ENCODE measurements at places on chromosomes 2 and 18. TPM values are rescaled to one million over a fixed set of nuclear protein-coding genes. Genes with fewer than 3 reads are reported as not detected.

The ACMSD gene
- total RNA-seq, result not detected

The RGPD5 gene
- 28.6 TPM for total RNA-seq

- DNase-seq, result no peak
These were observed 143.1 kb downstream of the KCTD1 start for GRCh38 chr18:26405190-26405801.

GRCh38 chr2:48750128-48750739, 5.3 kb downstream of the LHCGR start:
- DNase-seq, result no peak

- no peak for DNase-seq
These were observed 9.5 kb upstream of the MALL start for GRCh38 chr2:110124939-110125691.

DNA sequence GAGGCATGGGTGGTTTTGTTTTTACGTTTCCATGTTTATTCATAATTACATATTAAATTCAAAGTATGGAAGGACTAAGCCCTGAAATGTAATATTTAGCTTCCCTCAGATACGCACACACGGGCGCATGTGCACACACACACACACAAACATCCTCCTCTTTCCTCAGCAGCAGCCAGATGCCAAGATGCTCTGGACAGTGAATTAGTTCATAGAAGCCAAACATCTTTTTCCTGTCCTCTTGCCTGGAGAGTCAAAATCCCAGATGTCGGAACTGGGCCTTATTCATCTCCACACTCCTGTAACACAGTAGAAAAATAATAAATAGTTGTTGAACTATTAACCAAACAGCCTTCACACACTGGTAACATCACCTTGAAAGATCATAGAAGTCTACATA, 273.1 kb downstream of the SP3 start:
- no peak for DNase-seq

DNA sequence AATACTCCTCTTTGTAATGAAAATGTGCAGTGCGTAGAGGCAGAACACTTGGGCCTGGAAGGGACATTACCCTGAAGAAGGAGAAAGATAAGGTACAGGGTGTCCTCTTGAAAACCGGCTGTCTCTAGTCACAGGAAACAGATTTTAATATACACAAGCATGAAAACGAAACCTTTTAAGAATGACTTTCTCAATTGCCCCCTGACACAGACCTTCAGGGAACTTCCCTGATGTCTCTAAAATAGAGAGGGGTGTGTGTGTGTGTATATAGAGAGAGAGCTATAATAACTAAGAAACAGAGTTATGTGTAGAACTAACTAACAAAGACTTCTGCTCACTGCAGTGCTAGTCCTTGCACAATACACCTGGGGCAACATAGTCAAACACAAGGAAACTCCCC, 780.0 kb downstream of the CNTNAP5 start:
- peak; percentile 1 for DNase-seq

DNA sequence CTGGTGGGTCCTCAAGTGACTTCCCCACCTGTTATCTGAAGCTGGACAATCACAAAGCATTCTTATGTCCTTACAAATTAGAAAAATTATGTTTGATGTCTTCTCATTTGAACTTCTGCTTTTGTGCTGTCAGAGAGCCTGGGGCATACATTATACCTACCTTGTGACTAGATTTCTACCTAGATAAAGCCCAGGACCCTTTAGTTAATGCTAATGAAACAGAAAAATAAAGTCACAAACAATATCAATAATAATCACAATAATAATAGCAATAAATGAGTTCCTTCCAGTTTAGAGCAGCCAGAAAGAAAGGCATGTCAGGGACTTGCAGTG, 456.4 kb downstream of the SETBP1 start:
- no peak for DNase-seq

DNA sequence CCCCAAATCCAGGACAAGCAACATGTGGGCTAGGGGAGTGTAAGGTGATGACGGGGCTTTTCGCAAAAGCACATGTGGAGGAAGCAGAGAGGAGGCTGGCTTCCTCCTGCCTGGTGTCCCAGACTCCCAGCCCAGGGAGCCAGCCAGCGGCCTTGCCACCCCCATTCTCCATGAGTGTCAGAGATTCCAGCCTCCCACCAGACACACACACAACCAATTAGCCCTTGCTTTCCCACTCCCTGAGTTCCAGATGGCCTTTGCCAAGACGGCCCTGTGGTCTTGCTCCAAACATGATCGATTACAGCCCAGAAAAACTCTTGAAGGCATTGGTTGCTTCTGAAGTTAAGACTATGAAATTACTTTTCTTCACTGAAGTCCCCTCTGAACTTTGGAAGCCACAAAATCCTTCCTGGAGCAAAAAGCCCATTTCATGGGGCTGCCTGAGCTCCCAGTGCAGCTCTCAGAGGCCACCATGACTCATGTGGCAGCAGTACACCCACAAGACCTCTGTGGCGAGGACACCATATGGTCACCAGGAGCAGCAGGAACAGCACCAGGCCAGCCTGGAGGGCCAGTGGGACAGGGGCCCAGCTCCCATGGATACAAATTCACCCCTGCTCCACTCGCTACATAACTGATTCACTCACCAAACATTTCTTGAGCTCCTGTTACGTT, 69.1 kb upstream of the PID1 start:
- DNase-seq, result no peak

- peak; percentile 82 for DNase-seq
These were observed 28.4 kb downstream of the MCEE start for GRCh38 chr2:71101656-71102055.

All from osteoblast (primary cell).